ENCODE measurements at places on chromosomes 16 and 17.

DNA sequence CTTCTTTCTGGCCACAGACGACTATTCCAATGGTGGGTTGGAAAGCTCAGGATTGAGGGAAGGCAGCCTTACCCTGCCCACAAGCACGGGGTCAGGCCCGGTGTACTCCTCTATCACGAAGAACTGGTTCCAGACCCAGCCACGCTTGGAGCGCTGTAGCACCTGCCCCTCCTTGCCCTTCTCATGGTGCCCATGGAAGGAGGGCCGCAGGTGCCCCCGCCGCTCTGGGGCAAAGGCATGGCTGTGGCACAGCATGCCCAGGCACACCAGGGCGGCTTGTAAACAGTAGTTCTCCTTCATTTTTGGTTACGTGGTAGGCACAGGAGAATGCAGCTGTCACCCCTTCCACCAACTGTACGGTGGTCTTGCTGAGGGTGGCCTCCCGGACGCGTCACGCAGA, 117.3 kb downstream of the CDH11 start:
- DNase-seq: no peak

GRCh38 chr17:6166492-6167179, 96.5 kb downstream of the WSCD1 start:
- no peak for DNase-seq

- peak; percentile 60 for DNase-seq
Measured at GRCh38 chr17:17723354-17724261, 42.4 kb downstream of the RAI1 start.

GRCh38 chr16:9528511-9529079, 437.2 kb downstream of the HAPSTR1 start:
- DNase-seq: no peak

DNA sequence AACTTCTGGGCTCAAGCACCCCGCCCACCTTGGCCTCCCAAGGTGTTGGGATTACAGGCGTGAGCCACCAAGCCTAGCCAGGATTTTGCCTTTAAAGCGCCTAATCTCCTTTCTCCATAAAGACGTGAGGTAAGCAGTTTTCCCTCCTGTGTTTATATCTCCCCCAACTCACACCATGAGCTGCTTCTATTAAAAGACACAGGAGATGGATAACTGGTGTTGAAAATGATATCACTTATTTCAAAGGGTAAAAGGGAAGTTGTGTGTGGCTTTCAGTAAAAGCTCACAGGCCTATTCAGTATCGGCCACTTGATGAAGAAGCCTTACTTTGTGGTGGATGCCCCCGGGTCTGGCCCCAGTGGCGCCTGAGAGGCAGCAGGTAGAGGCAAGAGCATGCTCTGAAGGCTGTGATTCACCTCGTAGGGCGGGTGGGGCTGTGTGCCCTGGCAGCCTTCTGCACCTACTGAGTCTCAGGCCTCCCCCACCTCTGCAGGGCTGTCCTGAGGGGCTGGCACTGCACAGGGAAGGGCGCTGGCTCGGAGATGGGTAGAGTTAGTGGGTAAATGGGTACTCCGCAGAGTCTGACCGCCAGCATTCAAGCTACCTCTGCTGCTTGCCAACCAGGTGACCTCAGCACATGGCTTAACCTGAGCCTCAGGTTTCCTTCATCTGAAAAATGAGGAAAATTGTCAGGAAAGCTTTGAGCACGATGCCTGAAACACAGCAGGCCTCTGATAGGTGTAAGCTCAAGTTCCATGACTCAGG, 146.8 kb downstream of the CLEC16A start:
- no peak for DNase-seq

GRCh38 chr17:42991471-42991870, 6.7 kb upstream of the RPL27 start:
- DNase-seq: no peak

DNA sequence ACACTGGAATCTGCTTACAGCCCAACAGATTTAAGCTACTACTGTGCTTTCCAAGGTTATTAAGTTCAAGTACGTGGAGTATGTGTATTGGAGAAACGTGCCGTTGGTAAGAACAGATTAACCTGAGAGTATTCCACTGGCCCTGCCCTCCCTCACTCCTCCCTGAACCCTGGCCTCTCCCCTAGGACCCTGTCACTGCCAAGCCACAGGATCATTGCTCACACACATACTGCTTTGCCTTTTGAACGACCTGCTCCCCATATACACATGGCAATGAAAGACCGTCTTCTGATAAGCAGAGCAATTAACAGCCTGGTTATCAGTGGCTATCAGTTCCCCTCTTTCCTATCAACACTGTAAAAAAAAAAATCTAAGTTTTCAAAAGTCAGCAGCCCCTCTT, 458.9 kb upstream of the DYNLRB2 start:
- no peak for DNase-seq

DNA sequence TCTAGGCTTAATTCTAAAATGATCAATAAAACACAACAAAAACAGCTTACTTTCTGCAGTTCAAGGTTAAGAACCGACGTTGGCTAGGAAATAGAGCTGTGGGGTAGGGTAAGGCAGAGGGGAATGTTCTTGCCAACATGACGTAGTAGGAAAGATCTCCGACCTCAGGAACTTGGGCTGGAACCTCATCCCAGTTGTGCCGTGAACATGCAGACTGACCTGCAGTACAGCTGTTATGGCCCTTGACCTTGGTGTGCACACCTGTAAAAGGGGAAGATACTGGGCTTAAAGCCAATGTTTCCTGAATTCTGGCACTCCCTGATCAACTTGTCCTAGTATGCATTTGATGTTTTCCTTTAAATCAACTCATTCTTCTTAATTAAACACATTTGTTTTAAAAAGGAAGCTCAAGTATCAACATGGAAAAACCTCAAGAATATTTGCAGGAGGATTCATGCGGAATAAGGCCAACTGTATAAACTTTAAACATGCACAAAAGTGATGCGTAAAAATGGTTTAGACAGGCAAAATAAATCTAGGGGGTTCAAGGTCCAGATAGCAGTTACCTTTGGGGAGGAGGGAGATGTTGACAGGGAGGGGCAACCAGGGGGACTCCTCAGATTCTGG, 14.2 kb upstream of the SLC6A2 start:
- no peak for DNase-seq

GRCh38 chr16:19851476-19851875, 33.2 kb downstream of the GPRC5B start:
- no peak for DNase-seq

GRCh38 chr17:58452738-58453137, 35.4 kb upstream of the RNF43 start:
- peak; percentile 20 for DNase-seq

DNA sequence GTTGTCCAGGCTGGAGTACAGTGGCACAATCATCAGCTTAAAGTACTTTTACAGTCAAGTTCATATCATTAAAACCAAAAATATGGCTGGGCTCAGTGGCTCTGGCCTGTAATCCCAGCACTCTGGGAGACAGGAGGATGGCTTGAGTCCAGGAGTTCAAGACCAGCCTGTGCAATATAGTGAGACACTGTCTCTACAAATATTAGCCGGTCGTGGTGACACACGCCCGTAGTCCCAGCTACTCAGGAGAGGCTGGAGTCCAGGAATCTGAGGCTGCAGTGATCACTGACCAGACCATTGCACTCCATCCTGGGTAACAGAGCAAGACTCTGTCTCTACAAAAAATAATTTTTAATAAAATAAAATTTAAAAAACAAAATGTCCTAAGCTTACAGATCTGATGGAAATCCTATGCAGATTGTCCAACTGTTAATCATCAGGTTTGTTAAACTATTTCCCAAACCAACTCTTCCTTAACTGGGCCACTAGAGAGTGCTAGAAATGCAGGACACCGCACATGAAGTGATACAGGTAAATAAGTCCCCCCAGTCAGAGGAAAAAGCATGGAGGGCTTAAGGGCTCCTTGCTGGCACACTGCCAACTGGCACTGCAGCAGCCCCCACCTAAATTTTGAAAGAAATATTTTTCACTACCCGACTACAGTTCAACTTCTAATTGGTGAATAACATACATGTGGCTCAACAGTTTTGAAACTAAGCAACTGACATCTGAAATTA, 2.8 kb downstream of the USP22 start:
- DNase-seq: peak; percentile 37

DNA sequence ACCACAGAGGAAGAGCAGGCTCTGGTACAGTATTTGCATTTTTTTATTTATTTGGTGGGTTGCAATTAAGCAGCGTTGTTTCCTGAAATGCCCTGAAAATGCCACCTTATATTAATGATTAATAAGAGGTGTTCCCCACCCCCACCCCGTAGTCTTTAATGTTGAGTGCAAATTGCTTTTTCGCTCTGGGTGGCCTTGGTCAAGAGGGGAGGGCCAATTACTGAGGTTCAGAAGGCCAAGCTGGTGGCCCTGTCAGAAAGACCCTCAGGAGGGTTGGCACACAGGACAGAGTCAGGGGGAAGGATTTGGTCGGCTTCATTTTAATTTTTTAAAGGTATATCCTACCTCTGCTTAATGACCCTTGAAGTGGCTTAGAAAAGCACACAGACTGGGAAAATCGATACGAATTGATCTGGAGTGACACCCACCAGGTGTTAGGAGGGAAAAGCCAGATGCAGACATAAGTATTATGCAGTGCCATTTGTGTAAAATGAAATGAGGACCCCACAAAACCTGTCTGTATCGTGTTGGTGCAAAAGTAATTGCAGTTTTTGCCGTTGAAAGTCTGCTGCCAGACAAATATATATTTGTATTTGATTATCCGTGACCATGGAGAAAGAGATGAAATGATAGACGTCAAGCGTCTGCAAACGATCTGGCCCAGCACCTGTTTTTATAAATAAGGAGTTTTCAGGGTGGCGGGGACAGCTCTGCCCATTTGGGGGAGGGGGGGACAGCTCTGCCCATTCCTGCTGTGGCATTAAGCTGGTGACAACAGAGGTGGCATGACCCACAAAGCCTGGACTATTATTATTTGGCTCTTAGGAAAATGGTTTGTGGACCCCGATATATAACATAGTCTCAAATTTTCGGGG, 143.8 kb upstream of the PLCG2 start:
- no peak for DNase-seq

DNA sequence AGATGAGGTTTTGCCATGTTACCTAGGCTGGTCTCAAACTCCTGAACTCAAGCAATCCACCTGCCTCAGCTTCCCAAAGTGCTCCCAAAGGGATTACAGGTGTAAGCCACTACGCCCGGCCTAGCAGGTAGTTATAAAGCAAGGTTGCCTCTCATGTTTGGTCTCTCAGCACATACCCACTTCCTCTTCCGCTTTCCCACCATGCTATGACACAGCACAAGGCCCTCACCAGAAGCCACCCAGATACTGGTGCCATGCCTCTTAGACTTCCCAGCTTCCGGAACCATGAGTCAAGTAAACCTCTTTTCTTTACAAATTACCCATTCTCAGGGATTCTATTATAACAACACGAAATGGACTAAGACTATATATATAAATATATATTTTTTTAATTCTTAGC, 143.6 kb downstream of the COPRS start:
- no peak for DNase-seq

GRCh38 chr17:78821961-78822360, 18.7 kb downstream of the USP36 start:
- DNase-seq: no peak

GRCh38 chr17:4318186-4318585, 48.3 kb downstream of the UBE2G1 start:
- DNase-seq: no peak

GRCh38 chr17:66966704-66967418, 2.4 kb downstream of the CACNG4 start:
- DNase-seq: no peak

- no peak for DNase-seq
Measured at GRCh38 chr17:73237714-73238113, 24.0 kb downstream of the CPSF4L start.

GRCh38 chr16:16038950-16039349, 89.5 kb downstream of the ABCC1 start:
- DNase-seq: no peak

DNA sequence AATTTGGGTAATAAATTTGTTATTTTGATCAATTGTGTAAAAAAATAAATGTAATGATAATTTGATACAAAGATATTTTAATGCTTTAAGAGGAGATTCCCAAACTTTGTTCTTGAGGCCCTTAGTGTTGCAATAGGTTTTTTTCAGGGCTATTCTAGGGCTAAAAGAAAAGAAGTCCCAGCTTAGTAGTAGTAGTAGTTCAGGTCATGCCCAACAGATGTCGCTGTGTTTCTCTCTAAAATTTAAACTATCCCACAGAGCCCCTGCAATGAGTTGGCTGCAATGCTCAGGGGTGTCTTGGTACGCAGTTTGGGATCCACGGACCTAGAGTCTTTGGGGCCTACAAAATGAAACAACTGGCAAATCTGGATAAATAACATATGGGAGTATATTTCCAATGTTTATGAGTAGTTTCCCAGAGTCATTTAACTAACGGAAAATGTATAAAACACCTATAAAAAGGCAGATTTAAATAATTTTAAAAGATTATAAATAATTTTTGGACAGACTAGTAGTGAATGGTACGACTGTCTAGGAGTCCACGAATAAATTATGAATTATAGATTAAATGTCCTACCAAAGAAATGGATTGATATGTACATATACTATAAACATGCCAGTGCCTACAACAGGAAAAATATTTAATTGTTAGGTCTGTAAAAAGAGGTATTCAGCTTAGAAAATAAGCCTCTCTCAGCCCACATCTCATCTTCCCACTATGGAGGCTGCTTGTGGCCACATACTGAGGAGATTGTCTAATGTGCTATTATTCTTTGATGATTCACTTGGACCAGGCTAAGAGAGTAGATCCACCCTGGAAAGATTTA, 228.5 kb upstream of the PMFBP1 start:
- DNase-seq: peak; percentile 73

DNA sequence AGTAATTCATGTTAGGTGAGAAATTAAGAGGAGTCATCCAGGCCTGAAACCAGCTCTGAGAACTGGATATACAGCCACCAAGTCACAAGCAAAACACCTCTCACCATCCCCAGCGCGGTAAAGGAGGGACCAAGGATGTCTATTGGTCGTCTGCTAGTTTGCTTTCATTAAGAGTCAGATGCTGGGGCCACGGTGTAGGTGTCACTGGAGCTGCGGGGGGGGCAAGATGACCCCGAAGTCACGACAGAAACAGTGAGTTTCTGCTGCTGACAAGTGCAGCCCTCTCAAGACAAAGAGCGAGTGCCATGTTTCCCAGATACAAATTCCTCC, 790 bp downstream of the NCBP3 start:
- DNase-seq: peak; percentile 50

- no peak for DNase-seq
Measured at GRCh38 chr17:30275911-30276310, 15.8 kb downstream of the BLMH start.

GRCh38 chr17:37047631-37048104, 98.9 kb downstream of the AATF start:
- DNase-seq: peak; percentile 93

DNA sequence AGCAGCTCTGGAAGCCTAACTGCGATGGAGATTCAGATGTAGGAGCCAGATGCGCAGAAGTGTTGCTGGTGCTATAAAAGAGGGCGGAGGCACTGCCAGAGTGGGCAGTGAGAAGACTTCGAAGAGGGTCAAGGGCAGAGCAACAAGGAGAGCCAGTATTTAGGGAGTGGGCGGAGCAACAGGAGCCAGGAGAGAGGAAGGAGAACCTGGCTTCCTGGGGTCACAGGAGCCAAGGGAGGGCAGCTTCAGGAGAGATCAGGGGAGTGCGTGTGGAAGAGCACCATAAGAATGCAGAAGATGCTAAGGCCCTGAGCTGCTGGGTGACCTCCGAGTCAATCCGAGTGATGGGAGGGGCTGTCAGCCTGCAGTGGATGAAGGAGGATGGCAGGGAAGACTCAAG, 14.4 kb upstream of the MRPS23 start:
- no peak for DNase-seq
